ENCODE measurements at places on chromosomes 4 and X. TPM values are rescaled to one million over a fixed set of nuclear protein-coding genes. Genes with fewer than 3 reads are reported as not detected.

Gene GPRASP1
- 5.6 TPM for total RNA-seq

Gene GLA
- total RNA-seq = 50.7 TPM

- no peak for DNase-seq
Measured at GRCh38 chr4:52701207-52701606, 42.1 kb upstream of the USP46 start.

DNA sequence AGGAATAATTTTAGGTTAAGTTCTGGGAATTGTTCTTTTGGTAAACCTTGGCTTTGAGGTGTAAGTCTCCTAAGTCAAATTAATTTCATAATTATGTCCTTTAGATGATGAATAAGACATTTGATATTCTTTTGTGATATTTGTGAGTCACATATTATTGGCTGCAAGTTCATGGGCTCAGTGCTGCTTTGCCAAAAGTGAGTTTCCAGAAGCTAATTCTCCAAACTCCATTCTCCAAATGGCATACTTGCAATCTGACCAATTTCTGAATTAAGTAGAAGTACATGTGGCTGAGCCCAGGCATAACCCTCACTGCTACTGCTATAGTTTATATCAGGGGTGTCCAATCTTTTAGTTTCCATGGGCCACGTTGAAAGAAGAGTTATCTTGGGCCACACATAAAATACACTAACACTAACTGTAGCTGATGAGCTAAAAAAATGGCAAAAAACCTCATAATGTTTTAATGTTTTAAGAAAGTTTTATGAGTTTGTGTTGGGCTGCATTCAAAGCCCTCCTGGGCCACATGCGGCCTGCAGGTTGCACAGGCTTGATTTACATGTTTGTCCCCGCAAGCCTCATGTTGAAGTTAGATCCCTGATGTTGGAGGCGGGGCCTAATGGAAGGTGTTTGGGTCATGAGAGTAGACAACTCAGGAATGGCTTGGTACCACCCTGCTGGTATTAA lies 196.1 kb downstream of the ZNF330 start:
- DNase-seq = no peak

- no peak for DNase-seq
Measured at GRCh38 chr4:150938873-150939499, 76.1 kb downstream of the LRBA start.

DNA sequence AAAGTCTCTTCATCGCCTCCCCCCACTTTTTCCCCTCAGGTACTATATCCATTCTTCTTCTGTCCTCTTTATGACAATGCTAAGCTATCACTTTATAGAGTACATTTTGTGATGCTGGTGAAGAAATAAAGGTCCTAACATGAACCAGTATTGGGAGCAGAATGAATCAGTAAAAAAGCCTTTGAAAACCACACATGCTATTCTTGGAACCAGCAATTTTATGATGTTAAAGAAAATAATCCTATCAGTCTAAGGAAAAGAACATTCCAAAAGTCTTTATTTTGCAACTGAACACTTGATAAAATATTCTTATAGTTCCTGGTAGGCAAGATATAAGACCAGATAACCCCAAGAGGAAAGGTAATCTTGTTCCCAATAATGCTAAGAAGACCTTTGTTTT lies 107.8 kb upstream of the MCF2 start:
- no peak for DNase-seq

All from neural crest cell (in vitro differentiated cells).